Anterior cingulate cortex (tissue), 58 donors: ENCODE measurements at places on chromosomes 11 and 22.

DNA sequence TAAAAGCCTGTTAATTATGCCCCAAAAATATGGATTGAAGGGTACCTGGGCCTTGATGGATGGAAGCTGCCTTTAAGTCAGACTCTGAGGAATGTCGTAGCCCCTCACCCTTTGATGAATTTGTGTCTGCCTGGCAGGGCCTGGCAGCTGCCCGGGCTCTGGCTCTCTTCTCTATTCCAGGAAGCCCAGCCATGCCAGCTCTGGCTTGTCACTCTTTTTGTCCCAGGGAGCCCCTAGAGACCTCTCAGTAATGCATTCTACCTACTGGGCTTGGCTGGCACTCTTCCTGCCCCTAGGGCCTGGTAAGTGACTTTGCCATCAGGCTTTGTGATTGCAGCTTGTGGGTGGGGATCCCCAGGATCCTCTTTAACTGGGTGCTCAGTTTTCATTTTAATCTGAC lies 103.8 kb downstream of the GRIK4 start:
- DNase-seq, result no peak

DNA sequence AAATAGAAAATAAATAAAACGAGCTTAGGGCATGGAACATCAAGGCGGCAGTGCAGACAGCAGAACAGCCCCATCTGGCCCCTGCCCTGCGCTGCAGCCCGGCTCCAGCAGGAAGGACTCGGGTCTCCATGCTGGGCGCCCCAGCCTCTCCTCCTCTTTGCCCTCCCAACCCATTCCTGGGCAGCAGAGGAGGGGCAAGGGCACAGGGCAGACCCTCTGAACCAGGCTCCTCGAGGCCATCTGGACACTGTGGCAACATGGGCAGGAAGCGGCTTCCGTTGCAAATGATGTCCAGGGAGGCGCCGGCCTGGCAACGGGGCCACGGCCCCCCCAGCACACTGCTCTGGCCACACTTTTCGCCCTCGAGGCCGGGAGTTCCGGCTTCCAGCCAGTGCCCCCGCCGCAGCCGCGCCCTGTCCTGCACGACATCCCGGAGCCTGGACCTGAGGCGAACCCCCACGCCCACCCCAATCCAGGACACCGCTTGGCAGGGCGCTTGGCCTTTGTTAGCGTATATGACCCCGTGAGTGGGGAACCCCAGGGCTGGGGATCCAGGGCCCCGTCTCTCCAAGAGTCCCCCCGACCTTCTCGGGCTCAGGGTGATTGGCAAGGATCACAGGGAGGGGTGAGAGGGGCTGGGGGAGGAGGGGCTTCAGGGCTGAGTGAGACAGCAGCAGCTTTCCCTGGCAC lies 192.1 kb downstream of the IGLL1 start:
- no peak for DNase-seq

DNA sequence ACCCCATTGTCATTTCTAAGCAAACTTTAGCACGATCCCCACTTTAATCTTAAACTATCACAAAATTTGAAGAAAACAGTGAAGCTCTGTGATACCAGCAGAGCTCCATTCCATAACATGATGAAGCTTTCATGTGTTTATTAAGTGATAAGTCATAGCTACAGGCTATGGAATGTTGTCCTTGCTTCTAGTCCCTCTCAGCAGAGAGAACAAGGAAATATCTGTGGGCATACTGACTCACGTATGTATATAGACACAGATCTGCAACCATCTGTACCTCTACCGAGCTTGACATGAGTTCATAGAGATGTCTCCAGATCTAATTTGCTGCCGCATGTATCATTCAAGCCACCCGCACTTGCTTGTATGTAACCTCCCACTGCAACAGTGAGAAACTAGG lies 588.9 kb downstream of the ETS1 start:
- DNase-seq, result no peak

- DNase-seq, result no peak
Measured at GRCh38 chr11:820655-821511, 2.2 kb downstream of the PNPLA2 start.

DNA sequence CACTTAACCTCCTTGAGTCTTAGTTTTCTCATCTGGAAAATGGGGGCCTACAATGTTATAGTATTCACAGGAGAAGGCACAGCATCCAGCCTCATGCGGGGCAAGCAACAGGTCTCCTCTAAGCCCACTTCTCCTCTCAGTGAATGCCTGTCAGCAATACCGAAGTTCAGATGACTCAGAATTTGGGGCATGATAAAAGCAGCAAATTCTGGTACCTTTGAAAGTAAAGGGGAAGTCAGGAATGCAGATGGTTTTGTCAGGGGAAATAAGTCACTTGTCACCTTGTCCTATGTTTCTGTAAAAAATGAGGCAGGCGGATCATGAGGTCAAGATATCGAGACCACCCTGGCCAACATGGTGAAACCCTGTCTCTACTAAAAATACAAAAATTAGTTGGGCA lies 350.2 kb downstream of the LARGE1 start:
- no peak for DNase-seq

GRCh38 chr11:41921746-41922390 lies 462.4 kb upstream of the LRRC4C start:
- DNase-seq, result no peak

DNA sequence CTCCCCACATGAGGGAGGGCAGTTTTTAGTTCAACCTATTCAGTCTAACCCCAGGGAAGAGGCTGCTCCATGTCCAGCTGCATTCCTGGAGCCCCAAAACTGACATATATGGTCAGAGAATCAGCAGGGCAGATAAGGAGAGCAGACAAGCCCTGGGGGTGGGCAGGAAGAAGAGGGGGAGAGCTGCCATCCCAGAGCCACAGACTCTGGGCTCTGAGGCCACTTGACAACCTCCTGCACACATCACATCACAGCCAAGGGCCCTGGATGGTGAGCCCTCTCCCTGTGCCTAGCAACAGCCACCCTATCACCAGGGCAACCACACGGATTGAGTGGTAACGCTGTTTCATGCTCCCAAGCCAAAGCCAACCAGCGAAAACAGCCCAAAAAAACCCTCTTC lies 3.1 kb downstream of the ARHGAP1 start:
- DNase-seq, result peak; percentile 25

GRCh38 chr11:67631853-67632174 lies 2.1 kb upstream of the NUDT8 start:
- DNase-seq, result no peak

DNA sequence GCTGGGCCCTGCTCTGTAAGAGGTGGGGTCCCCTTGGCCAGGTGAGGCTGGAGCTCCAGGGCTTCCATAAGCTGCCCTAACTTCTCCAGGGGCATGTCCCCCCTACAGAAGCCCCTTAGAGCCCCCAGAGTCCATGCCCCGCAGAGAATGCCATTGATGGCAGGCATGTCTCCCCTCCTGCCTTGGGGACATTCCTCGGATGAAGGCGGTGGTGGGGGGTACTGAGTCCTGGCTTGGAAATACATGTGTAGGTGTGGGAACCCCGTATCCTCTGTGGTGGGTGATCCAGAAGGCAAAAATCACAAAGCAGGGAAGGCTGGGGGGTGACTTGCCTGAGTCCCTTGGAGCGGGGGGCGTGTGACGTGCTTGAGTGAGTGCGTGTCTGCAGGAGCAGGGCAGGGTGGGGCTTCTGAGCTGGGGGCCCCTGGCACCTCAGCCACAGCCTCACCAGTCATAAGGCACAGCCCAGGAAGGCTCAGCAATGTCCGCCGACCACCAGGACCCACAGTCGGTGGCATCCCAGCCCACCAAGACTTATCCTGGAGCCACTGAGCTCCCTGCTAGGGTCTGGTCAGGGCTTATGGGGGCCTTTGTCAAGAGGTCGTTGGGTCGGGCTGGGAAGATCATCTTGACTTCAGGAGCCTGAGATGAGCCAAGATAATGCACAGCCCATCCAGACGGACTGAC lies 69.8 kb upstream of the KCNQ1OT1 start:
- no peak for DNase-seq

- peak; percentile 58 for DNase-seq
Measured at GRCh38 chr11:45209891-45210699, 63.7 kb downstream of the PRDM11 start.

DNA sequence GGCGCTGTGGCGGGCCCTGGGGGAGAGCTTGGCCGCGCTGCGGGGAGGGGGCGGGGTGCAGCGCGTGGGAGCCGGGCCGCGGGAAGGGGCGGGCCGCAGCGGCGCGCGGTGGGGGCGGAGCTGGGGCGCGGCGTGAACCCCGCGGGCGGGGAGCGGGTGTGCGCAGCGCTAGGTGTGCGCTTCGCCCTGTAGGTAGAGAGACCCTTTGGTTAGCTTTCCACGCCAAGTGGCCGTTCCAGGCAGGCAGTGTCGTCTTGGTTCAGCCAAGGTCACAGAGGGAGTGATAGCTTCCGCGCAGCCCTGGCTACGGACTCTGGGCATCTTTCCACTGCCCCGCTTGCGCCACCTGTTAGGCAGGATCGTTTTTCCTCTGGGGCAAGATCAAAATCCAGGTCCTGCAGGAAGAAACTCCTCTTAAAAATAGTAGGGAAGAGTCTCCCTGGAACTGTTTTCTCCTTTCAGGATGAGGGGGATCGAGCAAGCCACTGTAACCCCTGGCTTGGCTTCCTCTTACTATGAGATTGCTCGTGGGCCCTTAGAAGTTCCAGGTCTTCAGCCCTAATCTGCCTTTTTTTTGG lies 434 bp downstream of the BANF1 start:
- DNase-seq, result no peak

DNA sequence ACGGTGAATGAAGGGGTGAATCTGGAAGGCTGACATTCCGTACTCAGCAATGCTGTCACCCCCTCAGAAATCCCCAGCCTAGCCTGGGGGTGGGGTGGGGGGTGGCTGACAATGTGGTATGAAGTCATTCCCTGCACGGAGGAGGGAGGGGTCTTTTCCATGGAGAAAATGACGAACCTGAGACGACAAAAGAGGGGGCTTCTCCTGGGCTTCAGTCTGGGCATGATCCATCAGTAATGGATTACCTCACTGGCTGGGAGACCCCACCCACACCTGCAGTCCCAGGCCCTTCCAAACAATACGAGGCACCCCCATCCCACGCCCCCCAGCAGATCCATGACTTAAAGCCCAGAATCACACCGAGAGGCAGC lies 1.0 kb downstream of the KIAA0930 start:
- no peak for DNase-seq

GRCh38 chr11:3148255-3148989 lies 16.7 kb downstream of the OSBPL5 start:
- DNase-seq, result no peak

DNA sequence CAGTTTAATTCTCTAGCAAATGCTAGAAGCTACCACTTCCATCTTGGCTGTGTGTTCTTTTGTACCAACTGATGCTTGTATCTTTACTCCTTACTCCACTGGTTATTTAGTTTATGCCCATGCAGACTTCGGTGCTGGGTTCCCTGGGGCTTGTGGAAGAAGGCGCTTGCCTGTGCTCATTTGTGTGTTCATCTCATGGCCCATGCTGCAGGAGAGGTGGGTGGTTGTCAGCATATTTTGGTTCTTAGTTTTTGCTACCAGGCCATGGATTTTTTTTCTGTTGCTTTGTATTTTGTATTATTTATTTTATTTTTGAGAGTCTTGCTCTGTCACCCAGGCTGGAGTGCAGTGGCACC lies 22.4 kb downstream of the MICAL2 start:
- DNase-seq, result no peak

DNA sequence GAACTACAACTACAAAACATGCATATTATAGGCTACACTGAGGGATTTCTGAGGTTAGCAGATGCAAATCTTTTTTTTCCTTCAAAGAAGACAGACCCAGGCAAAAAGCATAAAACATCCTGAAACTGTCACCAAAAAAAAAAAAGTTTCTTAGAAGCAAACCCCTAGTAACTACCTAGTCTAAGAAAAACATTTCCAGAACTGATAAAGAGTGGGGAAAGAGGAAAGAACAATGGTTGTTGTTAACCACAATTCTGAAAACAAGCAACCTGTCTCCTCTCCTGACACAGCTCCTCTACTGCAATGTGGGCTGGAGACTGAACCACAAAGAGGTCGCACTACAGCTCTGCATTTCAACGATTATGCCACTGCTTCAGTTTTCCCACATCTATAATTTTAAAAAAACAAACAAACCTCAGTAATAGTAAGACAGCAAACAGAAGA lies 15.0 kb downstream of the DENND5A start:
- DNase-seq, result no peak

DNA sequence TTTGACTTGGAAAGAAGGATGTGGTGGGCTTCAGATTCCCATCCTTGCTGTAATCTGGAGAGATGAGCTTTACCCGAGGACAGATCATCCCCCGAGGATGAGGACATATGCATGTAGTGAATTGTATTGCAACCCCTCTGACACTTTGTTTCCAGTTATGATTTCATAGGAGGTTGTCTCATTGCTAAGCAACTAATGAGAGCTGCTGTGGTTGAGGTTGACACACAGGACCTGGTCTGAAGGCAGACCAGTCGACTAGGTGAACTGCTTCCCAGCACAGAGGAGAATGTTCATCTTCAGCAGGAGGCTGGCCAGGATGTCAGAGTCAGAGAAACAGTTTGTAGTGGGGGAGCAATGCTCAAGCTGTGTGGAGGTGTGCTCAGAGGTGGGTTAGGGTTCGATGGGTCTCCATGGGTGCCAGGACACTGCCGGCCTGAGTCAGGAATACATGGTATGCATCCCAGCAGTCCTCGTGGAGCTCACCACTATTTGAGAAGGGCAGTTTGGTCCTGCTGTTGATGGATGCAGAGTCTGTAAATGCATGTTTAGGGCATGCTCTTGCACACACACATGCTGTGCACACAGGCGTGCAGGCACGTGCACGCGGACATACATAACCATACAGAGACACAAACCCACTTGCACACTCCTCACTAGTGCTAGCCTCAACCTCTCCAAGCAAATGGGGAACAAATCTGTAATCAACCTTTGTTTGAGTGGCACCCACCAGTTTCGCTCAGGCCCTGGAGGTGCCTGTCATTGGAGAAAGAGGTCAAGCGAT lies 153.7 kb downstream of the TBC1D22A start:
- DNase-seq, result no peak

- DNase-seq, result no peak
Measured at GRCh38 chr11:75964071-75964470, 149.1 kb downstream of the UVRAG start.

DNA sequence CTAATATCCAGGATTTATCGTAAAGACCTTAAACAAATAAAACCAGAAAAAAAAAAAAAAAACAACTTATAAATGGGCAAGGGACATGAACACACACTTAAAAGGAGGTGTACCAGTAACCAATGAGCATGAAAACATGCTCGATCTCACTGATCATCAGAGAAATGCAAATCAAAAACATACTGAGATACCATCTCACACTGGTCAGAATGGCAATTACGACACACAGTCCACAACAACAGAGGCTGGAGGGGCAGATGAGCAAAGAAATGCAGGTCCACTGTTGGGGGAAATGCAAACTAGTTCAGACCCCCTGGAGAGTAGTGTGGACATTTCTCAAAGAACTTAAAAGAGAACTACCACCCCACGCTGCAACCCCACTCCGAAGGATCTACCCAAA lies 13.2 kb downstream of the RGL4 start:
- DNase-seq, result no peak

GRCh38 chr11:23201936-23202522 lies 341.8 kb upstream of the CCDC179 start:
- no peak for DNase-seq

GRCh38 chr11:60852117-60852981 lies 3.4 kb downstream of the PTGDR2 start:
- DNase-seq, result no peak

GRCh38 chr11:60193687-60194433 lies 11.0 kb upstream of the MS4A6A start:
- DNase-seq, result no peak

GRCh38 chr11:121144723-121145122 lies 43.7 kb downstream of the TECTA start:
- DNase-seq, result no peak
